ENCODE measurements at places on chromosomes 3 and 15.

DNA sequence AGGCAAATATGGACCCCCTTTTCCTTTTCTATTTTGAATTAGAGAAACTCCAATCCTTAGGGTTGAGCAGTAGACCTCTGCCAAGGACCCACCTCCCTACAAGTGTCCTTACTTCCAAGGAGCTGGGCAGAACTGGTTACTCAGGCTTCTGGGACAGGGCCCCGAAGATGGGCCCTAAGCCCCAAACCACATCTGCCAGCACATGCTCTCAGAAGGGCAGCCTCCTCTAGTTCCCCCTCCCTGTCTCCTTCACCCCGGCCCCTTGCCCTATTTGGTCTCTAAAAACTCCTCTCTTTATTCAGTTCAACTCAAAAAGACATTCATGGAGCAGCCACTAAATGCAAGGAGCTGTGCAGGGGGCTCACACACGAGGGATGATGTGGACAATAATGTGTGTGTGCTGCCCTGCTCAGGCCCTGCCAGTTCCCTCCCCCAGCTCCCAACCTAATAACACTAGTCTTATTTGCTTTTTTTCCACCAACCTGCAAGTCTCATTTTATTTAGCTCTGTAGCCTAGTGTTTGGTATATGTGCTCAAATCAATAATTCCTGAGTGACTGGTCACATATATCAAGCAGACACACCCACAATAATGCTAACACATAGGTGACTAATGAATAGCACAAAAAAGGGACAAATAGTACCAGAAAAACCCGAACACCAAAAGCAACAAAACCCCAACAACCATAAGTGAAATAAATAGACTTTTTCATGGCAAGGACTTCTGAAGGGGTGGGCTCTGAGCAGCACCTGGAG, 12.2 kb downstream of the ZDHHC3 start:
- DNase-seq = no peak

GRCh38 chr3:66033241-66034138, 5.2 kb downstream of the MAGI1 start:
- no peak for DNase-seq

- DNase-seq = no peak
These were observed 18.6 kb upstream of the IGSF10 start for GRCh38 chr3:151479452-151479851.

DNA sequence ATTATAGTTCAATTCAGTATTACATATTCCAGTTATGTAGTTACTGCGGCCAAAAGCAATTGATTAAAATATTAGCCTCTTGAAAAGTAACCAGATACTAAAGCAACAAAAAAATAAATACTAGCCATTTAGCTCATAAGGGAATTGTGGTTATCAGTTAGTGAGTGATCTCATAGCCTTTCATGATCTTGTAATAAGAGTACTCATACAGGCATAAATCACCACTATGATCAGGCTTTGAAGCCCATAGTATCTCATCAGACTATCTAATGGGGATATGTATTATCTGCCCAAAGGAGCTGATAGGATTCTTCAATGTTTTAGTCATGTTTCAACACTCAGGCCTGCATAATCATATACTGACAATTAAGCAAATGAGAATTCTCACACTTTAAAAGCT, 184.1 kb upstream of the CCDC54 start:
- no peak for DNase-seq

DNA sequence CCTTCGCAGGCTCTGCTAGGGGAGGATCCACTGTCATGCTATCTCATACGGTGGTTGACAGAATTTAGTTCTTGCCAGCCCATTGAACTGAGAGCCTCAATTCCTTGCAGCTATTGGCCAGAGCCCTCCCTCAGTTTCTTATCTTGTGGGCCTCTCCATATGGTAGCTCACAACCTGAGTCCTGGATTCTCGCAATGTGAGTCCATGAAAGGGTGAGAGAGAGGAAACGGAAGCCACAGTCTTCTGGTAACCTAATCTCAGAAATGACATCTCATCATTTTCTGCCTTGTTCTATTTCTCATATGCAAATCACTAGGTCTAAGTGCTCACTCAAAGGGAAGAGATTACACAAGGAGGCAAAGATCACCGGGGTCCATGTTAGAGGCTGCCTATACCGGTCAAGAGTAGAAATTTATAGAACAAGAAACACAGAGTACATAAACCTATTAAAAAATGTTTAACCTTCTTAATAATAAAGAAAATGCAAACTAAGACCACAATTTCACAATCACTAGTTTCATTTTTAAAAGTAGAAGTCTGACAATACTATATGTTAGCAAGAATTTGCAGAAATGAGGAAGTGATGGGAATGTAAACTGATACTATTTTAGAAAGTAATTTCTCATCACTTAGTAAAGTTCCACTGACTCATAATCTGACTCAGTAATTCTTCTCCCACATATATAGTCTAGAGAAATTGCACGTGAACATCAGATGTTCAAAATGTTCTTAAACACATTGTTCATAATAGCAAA, 378.4 kb upstream of the AGTR1 start:
- peak; percentile 50 for DNase-seq

DNA sequence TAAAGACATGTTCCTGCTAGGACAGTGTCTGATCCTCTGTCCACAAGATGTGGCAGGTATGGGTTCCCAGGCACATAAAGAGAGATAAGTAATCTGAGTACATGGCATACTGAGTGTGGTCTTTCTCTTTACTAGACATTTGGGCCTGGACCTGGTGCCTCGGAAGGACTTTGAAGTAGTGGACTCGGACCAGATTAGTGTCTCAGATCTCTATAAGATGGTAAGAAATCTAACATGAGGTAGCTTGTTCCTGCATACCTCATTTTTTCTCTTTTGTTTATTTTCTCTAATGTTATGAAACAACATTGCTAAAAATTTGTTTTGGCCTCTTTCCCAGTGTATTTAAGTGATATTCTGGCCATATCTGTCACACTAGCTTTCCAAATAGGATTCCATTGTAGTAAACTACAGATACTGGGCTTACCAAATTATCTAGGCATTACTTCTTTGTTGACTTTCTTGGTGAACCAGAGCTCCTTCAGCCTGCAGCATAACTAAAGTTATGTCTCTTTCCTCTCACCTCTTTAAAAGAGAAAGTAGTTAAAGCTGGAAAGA, 309.8 kb upstream of the MANF start:
- DNase-seq = no peak

- peak; percentile 69 for DNase-seq
These were observed 199.4 kb upstream of the THBS1 start for GRCh38 chr15:39381517-39381916.

- no peak for DNase-seq
These were observed 107.7 kb upstream of the CADPS start for GRCh38 chr3:62982795-62983455.

- no peak for DNase-seq
These were observed 484.5 kb downstream of the TAFA4 start for GRCh38 chr3:68447885-68448284.

GRCh38 chr3:55341502-55342031, 145.5 kb downstream of the WNT5A start:
- no peak for DNase-seq

GRCh38 chr15:86611417-86612040, 531.9 kb downstream of the AGBL1 start:
- DNase-seq = peak; percentile 84

DNA sequence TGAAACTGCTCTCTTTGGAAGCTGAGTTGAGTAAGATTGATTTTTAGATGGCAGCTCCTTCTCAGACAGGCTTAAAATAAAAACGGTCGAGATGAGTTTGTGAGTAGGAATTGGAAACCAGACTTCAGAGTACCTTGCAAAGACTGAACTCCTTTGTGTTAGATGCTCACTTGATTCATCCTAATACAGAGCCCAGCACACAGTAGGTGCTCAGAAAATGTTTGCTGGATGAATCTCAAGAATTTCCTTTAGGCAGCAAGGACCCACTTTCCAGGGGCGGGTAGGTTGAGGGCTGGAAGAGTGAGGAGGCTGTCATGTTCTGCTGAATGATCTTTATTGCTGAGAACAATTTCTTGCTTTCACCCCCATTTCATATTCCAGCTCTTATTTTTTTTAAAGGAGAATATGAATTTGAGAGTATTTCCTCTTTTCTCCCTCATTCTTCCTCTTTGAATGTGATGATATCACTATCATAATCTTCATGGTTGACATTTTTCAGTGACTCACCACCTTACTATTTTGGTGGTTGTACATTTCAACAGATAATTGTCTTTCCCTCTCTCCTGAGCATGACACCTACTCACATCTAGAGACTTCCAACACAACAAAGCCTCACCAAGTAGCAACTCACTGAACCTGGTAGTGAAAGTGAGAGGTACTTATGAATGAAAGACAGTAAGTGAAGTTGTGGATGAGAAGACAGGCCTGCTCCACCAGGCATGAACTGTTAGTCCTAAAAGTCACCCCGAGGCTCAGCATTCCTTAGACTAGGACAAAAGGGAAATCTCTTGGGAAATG, 113.3 kb downstream of the PDCD6IP start:
- peak; percentile 50 for DNase-seq

DNA sequence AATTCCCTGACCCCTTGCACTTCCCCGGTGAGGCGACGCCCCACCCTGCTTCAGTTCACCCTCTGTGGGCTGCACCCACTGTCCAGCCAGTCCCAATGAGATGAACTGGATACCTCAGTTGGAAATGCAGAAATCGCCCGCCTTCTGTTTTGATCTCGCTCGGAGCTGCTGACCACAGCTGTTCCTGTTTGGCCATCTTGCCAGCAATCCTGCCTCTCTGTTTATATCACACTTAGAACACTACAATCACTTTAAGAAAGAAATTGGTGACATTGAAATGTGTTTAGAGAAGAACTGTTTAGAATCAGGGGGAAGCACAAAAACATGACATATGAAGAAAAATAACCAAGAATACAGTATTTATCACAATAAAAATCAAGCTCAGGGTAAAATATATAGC, 127.5 kb upstream of the SUCLG2 start:
- DNase-seq = no peak

DNA sequence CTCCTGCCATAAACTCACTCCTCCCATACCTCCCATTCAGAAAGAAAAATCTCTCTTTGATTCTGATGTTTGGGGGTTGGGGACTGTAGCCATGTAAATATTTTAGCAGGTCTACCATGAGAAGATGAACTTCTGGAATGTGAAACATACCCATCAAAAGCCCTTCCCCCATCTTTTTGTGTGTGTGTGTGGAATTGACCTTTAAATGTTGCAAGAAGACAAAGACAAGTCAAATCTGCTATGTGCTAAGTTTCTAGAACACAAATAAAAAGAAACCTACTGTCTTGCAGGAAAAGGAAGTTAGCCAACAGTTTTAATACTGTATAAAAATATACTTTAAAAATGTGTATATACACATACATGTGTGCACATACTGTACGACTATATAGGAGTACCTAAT, 29.7 kb upstream of the USP50 start:
- no peak for DNase-seq

GRCh38 chr3:152436707-152437590, 168.2 kb downstream of the MBNL1 start:
- DNase-seq = no peak

GRCh38 chr3:119647843-119648575, 12.4 kb downstream of the POPDC2 start:
- no peak for DNase-seq

DNA sequence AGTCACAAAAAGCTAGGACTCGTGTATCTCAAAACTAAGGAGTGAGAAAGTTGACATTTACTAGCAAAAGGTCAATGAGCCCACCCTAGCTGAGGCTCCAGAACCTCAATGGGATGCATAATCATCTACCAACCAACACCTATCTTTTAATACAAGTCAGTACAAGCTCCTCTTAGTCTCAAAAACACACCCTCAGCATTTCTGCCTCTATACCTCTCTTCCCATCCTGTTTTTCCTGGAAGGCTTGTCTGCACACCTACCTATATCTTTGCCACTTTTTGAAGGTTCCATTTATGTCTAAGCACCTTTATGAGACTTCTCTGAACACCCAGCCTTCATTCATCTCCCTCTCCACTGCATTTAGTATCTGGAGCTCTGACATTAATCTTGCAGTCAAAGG, 10.0 kb downstream of the WWTR1 start:
- no peak for DNase-seq

DNA sequence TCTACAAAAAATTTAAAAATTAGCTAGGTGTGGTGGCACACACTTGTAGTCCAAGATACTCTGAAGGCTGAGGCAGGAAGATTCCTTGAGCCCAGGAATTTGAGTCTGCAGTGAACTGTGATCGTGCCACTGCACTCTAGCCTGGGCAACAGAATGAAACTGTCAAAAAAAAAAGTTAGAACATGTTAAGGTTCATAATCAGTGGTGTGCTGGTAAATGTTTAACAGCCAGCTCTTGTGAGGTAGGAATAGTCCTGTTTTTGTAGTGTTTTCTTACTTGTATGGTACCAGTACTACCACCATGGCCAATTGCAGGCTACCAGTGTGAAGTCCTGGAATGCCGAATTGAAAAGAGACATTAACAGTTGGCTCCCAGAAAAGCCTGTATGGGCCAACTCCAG, 50.7 kb downstream of the ATG7 start:
- DNase-seq = no peak

GRCh38 chr3:153970047-153970446, 151.1 kb upstream of the ARHGEF26 start:
- no peak for DNase-seq

- DNase-seq = no peak
These were observed 22.4 kb downstream of the SENP5 start for GRCh38 chr3:196889844-196890708.

- DNase-seq = no peak
These were observed 106.0 kb downstream of the PTPRG start for GRCh38 chr3:61667383-61667782.

DNA sequence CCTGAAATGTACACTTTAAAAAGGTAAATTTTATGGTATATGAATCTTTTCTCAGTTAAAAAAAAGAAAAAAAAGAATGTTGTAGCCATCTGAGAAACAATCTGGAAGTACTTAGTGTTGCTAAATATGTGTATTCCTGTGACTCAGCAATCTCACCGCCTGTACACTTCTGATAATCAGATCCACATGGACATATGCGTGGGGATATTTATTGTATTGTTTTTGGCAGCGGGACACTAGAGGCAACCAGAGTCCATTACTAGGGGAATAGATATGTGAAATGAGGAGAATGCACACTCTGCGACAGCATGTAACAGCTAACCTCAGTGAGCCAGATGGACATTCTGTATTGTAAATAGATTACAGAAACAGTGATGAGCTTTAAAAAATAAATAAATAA, 65.4 kb downstream of the AQP9 start:
- DNase-seq = peak; percentile 26

DNA sequence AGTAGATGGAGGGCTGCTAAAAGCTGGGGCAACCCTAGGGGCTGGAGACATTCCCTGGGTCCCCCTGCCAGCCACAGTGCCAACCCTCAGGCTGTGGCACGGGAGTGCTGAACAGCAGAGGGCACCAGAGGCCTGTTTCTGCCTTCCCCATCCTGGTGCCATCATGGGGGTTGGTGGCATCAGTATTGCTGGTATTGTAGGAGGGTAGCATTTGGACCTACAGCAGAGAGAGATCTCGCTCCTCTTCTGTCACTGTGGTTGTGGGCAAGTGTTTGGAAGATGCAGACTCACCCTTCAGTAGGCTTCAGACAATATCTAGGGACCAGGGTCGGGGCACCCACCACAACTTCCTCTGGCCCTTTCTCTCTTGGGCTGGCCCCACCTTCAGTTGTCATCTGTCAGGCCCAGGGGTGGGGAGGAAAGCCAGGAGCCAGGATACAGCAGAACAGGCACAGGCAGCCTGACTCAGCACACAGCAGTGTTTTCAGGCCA, 123.5 kb downstream of the RPLP1 start:
- DNase-seq = peak; percentile 65

Data from M059J (cell line).